ENCODE measurements at places on chromosomes 5 and 9. TPM values are rescaled to one million over a fixed set of nuclear protein-coding genes. Genes with fewer than 3 reads are reported as not detected.

The SLC34A3 gene
- total RNA-seq = not detected

- DNase-seq = peak; percentile 91
Measured at GRCh38 chr5:175478384-175479124, at the start of gene SFXN1. Gene SFXN1, plus strand, starts transcription at chr5:175478560. Its CDS starts 13,544 bp downstream, at chr5:175492104.

GRCh38 chr5:53712327-53712726 is 151.9 kb downstream of the NDUFS4 start:
- no peak for DNase-seq

DNA sequence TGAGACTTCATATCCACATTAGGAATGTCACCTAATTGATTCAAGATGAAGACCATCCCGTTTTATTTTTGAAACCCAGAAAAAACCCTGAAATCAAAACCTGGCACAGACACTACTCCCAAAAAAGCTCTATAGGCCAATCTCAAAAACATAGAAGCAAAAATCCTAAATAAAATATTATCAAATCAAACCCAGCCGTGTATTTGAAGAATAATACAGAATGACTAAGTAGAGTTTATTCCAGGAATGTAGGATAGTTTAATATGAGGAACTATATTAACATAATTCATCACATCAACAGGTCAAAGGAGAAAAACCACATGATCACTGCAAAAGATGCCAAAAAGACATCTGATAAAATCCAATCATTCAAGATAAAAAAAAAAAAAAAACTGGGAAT is 167.1 kb downstream of the ACTL7B start:
- DNase-seq = no peak

- no peak for DNase-seq
Measured at GRCh38 chr5:73214306-73214705, 41.3 kb downstream of the TMEM174 start.

The LHX3 gene
- total RNA-seq = not detected

DNA sequence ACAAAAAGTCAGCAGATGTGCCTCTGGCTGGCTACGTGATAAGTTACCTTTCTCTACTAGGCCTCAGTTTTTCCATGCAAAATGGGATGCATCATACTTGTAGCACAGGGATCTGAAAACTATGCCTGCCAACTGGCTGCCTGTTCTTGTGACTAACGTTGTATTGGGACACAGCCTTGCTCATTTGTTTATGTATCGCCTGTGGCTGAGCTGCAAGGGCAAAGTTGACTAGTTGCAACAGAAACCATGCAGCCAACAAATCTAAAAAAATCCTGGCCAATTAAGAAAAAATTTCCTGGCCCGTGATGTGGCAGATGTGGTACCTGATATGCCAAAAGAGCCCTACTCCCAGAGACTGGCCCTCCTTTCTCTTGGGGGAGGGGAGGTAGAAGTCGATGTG is 131.3 kb downstream of the SEC61B start:
- no peak for DNase-seq

- no peak for DNase-seq
Measured at GRCh38 chr9:36150574-36151315, 14.2 kb downstream of the GLIPR2 start.

DNA sequence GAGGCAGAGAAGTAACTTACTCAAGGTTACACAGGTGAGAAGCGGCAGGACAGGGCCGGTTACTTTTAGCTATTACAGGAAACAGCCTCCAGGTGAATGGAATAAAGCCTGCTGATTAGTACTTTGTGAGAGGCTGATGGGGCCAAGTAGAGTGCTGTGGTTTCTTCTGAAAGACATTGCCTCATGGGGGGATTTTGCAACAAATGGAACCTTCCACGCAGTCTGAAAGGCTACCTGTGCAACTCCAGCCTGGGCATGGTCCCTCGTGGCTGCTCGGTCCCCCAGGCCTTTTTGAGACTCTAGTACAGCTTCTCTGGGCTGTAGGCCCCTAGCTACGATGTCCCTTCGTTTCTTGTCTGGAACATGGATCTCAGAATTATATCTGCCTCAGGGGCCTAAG is 2.0 kb downstream of the TMEM268 start:
- DNase-seq = no peak

The FAM53C gene
- 72.5 TPM for total RNA-seq

DNA sequence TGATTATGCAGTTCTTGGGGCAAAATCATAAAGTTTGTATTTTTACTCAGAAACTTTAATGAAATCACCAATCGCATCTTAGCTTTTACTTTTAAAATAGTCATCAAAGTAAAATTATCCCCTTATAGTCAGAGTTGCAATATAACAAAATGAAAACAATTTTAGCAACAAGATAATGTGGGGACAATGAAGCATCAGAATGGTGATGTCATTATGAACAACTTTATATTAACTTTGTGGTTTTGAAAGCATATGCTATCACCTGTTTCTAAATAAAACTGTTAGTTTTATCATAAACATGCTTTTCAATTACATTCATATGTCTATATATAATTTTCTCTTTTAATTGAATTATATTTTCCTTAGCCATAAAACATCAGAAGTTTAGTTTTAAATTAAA is 856.8 kb downstream of the CDH9 start:
- DNase-seq = no peak

DNA sequence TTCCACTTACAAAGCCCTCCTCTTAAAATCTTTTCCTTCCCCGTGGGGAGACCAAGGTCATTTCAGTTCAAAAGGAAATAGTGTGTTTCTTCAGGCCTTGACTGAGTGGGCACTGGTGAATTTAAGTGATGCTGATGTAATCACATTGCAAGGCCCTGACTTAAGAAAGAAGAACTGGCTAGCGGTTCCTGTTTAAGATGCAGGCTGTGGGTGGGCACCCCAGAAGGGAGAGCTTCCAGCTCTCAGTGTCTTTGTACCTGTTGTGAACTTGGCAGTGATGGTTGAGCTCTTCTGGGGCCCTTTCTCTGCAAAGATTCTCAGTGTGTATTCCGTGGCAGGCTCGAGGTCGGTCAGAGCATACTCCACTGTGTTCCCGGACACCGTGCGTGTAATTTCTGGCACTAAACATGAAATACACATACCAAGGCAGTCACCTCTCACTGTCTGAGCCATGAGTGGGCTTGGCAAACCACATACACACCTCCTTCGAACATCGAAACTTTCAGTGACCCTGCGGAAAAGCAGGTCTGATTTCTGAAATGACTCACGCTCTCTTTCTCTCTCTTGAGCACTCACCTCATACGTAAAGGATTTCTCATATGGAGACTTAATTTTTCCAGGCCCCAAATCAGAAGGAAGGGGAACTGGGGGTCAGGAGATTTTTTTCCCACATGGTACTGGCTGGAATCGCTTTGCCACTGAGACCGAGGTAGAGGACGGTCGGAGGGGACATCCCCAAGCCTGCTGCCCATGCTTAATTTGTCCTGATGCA is 81.9 kb downstream of the TNC start:
- DNase-seq = no peak

DNA sequence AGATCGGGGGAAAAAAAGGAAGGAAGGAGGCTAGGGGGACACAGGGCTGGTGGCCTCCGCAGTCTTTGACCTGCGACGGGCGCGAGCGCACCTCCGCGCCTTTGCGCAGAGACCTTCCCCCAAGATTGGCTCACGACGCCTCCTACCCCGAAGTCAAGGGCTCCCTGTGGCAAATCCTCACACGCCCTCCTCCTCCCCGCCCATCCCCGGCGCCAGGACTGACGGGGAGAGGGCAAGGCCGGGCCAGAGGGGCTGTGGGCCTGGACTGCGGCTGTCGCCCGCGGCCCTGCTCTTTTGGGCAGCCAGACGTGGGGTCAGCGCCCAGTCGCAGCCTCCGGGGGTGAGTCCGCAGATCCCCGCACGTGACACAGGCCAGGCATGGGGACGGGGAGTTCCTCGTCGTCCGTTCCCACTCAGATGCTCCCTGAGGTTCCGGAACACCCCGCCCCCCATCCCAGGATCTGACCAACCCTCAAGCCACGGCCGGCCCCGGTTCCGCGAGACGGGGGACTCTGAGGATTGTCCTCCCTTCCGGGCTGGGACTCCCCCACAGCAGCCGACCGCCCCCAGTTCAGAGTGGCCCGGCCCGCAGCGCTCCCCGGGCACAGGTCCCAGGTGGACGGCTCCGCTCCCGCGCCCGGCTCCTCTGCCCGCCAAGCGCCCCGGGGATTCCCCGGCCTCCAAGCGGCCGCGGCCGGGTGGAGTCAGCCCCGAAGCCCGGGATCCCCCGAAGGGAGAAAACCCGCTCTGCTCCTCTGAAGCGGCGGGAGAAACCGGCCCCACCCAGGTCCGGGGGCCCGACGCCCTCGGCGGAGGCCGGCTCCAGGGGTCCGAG is 543 bp upstream of the ANKRD33B start:
- DNase-seq = peak; percentile 67

The CCDC183 gene
- total RNA-seq = 0.84 TPM

The GFI1B gene
- total RNA-seq = not detected

- DNase-seq = no peak
Measured at GRCh38 chr5:38743562-38743961, 102.2 kb upstream of the OSMR start.

DNA sequence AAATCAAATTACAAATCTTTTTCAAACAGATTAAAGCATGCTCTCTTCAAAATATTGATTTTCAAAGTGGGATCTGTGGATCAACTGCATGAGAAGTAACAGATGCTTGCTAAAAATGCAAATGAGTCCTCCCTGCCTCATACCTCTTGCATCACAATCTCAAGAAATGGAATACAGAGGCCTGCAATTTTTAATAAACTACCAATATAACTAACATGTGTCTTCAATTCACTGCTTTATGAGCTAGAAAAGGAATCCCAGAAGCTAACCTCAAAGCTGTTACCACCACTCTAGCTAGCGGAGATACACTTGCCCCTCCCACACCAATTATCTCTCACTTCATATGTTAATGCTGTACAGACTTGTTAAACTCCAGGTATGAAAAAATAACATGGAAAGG is 9.6 kb downstream of the OR13C5 start:
- no peak for DNase-seq

The PCDHA6 gene
- total RNA-seq = 2.8 TPM
